ENCODE measurements at places on chromosomes 3 and 15.

DNA sequence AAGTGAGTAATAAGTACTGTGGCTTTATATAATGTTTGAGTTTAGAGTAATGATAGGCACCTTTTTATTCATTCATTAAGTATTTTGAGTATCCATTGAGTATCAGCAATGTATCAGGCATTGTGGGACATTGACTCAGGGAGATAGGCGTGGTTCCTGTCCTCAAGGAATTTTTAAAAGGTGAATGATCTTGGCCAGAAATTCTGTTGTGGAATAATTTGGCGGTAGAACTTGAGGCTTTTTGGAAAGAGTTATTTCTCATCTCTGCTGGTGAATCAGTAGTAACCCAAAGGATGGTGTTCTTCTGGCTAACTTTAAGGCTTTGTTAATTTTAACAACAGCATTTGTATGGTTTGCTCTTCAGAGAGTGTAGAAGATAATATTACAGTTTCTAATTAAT lies 2.0 kb downstream of the RAB7A start:
- no peak for DNase-seq

DNA sequence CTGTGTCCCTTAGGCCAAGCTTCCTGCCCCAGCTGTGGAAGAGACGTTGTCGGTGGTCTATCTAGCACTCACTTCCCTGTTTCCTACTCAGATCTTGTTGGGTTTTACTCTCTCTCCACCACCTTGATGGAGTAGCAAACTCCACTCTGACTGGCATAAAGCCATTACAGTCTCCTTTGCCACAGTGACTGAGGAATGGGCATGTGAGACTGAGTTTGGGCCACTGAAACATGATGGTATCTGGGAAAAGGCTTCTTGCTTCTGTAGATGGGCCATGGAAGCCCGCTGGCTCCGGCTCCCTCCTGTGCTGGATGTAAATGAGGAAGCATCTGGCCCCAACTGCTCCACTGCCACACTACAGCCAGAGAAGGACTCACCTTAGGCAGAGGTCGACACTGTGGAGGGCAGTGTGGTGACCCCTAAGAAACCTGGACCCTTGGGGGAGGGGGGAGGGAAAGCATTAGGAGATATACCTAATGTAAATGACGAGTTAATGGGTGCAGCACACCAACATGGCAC lies 9.4 kb upstream of the CAMK1 start:
- DNase-seq, result no peak

DNA sequence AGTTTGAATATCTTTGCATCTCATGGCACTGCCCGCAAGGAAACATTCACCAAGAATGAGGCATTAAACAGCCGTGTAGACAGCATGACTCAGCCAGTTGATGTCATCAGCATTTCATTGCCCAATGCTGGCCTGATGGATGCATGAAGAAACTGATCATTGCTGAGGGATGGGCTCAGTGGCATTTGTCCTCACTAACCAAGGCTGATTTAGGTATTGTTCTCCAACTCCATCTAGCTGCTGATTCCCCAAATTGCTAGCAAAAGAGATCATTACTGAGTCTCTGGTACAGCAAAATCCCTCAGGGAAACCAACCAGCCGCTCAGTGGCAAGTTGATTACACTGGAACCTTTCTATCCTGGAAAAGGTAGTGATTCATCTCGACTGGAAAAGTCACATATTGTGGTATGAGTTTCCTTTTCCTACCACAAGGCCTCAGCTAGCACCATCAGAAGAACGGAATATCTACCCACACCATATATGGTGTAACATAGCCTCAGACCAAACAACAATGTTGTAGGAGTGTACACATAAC lies 186.5 kb upstream of the GAP43 start:
- no peak for DNase-seq

GRCh38 chr3:68915973-68916372 lies 16.4 kb downstream of the TAFA4 start:
- no peak for DNase-seq

- DNase-seq, result no peak
These were observed 10.1 kb downstream of the TMC3 start for GRCh38 chr15:81363718-81364500.

- no peak for DNase-seq
These were observed 400.8 kb upstream of the PROK2 start for GRCh38 chr3:72185549-72186399.

GRCh38 chr3:55608301-55608937 lies 121.3 kb upstream of the WNT5A start:
- DNase-seq, result no peak

- DNase-seq, result no peak
These were observed 5.6 kb downstream of the CHRNA3 start for GRCh38 chr15:78615151-78615589.

DNA sequence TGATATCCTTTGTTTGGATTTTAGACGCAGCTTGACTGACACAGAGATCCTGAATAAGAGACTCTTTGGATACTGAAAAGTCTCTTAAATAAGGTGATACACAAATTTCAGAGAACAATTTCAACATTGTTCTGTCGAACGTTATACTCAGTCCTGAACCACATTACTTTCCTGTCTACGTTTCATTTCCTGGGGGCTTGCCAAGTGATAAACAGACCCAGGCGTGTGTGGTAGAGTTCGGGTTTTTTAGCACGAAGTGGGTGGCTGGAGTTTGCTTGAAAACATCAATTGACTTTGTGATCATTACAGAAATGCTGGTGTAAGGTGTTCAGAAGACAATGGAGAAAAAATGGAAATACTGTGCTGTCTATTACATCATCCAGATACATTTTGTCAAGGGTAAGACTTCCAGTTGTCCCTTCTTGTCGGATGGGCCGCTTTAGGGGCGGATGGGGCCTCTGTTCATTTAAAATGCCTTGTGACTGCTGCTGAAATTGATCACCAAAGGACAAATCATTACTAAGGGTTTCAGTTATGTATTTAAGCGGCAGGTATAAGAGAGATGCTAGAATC lies at the start of gene CD96:
CD96 (plus strand) TSS at position 287 of the 573 bp plus-strand sequence; CDS start at position 339, 52 bp downstream.
- peak; percentile 8 for DNase-seq

DNA sequence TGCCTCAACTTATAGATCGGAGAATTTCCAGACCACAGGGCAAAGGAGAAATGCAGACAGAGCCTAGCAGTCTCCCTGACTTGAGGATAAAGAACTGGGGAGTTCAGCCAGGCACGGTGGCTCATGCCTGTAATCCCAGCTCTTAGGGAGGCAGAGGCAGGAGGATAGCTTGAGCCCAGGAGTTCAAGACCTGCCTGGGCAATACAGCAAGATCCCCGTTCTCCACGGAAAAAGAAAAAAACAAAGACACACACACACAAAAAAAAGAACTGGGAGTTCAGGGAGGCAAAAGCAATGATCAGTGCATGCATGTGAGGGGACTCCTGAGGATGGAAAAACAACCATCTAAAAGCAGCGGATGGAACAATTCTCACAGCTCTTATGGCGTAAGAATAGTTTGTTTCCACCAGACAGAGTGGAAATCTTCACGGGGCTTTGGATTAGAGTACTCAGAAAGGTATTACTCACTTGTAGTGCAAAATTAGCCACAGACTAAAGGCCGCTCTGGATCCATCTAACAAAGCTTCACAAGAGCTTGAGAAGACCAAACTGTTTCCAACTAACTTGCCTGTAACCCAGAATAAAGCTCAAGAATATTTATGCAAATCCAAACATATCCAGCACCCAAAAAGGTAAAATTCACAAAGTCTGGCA lies 16.3 kb downstream of the SEC11A start:
- no peak for DNase-seq

DNA sequence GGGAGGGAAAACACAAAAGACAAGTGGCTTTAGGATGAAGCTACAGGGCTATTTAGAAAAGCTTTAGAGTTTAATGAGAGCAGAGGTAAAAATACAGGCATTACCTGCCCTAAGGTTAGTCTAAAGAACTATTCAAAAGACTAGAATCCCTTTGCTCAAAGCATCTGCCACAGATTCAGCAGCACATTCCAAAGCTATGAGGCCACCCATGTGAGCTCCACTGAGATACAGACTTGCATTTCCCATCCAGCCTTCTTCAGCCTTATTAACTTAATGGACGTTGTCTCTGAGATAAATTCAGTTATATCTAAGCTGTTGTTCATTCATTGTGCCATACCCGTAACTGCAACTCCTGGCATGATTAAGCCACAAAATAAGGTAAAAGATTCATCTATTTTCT lies 25.4 kb downstream of the CXCR6 start:
- DNase-seq, result no peak

DNA sequence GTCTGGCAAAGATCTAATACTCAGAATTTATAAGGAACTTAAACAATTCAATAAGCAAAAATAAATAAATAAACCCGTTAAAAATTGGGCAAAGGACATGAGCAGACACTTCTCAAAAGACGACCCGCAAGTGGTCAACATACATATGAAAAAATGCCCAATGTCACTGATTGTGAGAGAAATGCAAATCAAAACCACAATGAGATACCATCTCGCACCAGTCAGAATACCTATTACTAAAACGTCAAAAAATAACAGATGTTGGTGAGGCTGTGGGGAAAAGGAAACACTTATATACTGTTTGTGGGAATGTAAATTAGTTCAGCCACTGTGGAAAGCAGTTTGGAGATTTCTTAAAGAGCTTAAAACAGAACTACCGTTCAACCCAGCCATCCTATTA lies 188.0 kb upstream of the MRPL3 start:
- DNase-seq, result no peak

DNA sequence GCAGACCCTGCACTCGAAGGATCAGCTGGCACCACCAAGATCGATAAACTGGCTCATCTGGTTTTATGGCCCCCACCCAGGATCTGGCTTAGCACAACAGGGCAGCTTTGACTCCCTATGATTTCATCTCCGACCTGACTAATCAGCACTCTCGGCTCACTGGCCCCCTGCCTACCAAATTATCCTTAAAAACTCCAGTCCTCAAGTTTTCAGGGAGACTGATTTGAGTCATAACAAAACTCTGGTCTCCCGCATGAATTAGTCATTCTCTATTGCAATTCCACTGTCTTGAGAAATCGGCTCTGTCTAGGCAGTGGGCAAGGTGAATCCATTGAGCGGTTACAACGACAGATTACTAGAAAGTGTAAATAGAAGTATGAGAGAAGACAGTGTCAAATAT lies 521.9 kb upstream of the RGMA start:
- no peak for DNase-seq

GRCh38 chr3:140292684-140293083 lies 357.7 kb downstream of the CLSTN2 start:
- DNase-seq, result no peak

- DNase-seq, result no peak
These were observed 10.3 kb downstream of the SEMA3G start for GRCh38 chr3:52434491-52435115.

DNA sequence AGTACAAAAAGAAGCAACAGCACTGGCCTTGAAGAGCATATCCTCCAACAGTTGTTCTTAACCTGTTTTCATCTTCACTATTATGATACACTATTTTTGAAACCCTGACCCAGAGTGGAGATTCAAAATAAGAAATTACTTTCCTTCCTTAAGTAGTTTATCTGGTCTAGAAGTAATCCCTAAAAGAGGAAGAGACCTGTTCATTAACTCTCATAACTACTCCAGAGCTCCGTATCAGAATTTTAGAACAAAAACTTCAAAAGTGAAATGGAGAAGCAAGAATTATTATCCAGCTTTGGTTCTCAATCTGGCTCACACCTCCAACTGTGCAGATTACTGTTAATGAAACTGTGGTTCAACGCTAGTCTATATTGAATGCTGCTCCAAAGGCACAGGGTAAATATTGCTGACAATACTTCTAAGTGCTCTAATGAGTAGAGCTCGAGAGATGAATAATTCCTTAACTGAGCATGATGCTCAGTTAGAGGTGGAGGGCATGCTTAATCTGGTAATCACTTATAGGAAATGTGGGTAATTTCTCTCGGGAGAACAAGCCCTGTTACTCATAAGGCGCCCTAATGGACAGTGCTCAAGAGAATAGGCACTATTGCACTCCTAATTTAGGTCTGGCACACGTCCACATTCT lies 5.2 kb downstream of the LCMT2 start:
- DNase-seq, result no peak

- no peak for DNase-seq
These were observed 293.0 kb upstream of the ATP11B start for GRCh38 chr3:182500289-182500688.

- no peak for DNase-seq
These were observed 28.2 kb downstream of the C3orf62 start for GRCh38 chr3:49248840-49249227.

- DNase-seq, result no peak
These were observed 56.9 kb downstream of the ABHD5 start for GRCh38 chr3:43747641-43748040.

DNA sequence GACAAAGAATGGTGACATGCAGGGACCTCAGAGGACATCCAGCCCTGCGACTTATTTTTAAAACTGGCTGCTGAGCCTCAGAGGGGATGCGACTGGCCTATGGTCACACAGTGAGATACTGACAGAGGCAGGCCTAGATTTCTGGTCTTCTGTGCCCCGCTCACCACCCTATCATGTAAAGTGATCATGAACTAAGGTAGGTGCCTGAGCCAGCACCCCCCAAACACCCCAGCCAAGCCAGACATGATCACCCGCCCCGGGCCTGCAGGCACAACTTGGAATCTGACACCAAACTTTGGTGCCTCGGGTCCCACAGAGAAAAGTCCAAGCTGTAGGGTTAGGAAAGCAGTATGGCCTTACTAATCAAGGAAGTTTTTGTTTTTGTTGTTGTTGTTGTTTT lies 33.9 kb upstream of the HHATL start:
- DNase-seq, result no peak

Data from activated naive CD4-positive, alpha-beta T cell (primary cell).